ENCODE measurements at places on chromosomes 7 and 10.

DNA sequence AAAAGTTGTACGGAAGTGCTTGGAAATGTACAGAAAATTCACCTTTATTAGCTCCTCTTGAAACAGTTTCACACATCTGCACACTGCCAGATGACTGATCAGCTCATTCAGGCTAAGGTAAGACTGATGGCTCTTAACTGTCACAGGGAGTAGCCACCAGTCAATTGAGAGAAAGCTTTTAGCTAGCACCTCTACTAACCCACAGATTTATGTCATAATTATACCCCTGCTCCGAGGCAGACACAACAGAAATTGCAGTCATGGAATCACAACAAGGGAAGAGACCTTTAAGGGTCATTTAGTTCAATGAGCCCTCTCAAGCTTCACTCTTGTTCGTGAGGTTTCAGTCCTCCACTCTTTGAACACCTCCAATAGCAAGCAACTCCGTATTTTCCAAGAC is 235.4 kb downstream of the TRIL start:
- DNase-seq: peak; percentile 13

- no peak for DNase-seq
These were observed 1250.3 kb downstream of the REEP3 start for GRCh38 chr10:64771253-64772050.

GRCh38 chr10:551373-552252 is 137.9 kb downstream of the DIP2C start:
- DNase-seq: no peak

DNA sequence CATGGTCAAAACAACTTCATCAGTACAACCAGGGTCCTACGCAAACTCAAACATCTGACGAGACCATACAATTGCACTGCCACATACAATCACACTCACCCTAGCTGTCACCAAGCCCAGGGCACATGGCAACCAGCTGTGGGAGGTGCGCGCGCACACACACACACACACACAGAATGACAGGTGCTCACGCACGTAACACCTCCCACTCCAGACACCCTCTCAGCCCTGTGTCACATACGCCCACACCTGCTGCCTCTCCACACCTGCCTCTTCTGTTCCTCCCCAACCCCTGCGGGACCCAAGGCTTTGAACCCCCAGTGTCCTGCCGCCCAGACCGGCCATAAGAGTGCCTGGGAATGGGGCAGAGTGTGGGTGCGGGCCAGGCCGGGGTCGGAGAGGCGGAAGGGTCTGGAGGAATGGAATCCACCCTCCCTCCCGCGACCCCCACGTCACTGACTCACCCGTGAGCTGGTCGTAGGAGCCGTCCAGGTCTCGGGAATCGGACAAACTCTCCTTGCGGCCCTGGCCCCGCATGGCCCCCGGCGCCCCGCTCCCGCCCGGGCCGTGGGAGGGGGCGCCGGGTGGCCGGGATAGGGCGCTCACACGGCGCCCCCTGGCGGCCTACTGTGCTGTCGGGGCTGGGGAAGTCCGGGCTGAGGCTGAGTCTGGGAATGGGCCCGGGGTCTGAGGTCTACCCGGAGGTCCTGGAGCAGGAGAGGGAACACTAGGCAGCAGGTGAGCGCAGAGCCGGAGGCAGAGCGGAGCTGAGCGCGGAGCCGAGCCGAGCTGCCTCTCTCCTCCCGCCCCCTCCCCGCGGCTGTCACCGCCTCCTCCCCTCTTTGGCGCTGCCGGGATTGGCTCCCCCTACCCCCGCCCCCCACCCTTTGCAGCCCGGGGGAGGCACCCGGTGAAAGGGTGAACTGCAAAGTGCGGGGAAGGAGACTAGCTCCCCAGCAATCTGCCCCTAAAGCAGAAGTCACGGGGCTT is at the start of gene KCNIP2:
KCNIP2 (minus strand) TSS at position 769 of the 990 bp plus-strand sequence; CDS start at position 537, 232 bp downstream.
- DNase-seq: no peak

- peak; percentile 56 for DNase-seq
These were observed 29.6 kb downstream of the CASP7 start for GRCh38 chr10:113709221-113709838.

DNA sequence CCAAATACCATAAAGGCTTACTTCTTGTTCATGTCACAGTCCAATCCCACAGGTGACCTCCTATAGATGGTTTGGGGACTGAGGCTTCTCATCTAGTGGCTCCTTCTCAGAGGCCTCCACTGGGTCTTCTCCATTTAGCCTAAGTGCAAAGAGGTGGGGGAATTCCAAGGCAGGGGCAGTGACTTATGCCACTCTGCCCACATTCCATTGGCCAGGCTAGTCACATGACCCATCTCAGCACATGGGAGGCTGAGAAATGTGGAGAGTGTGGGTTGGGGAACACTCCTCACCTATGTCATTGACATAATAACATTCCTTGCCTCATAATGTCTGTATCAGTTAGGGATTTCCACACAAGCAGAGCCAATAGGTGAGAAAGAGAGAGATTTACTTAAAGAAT is 104.3 kb upstream of the PLXNA4 start:
- DNase-seq: no peak

DNA sequence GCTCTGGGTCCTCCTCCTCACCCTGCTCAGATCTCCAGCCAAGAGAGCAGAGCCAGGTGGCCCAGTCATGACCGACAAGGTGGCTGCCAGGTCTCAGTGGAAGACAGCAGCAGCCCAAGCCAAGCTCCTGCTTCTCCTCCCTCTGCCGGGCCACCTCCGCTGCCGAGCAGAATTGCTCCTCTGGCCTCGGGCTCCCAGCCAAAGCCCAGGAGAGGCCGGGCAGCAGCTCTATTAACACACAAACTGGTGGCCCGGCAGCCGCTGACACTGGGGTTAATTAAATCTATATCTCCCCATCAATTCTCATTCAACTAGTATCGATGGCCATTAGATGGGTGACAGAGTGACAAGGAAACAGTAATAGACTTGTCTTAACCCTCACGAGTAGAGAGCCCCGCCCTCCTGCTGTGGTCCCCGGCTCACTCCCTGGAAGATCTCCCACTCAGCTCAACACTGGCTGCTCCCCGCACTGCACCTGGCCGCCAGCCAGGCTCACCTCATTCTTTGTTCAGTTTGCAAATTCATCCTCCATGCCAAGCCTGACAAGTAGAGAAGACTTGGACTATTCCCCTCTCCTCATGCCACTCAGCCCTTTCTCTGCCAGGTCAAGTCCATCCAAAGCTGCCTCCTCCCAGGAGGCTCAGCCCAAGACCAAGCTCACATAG is 74.1 kb upstream of the UNC5B start:
- peak; percentile 7 for DNase-seq

DNA sequence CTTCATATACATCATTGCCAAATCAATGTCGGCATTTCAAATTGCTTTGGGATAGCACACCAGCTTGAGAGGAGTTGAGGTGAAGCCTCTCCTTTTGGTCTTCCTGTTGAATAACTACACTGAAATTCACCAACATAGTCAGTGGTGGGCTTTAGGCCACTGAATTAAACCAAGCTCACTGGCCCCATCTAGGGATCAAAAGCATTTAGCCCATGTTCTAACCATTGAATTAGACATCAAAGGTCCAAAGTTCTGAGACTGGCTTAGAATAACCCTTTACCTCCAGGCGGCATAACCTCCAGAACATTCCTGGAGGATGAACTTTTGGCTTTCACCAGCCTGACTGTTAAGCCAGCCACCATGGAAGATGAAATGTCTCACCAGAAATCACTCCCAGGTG is 54.6 kb downstream of the BPGM start:
- no peak for DNase-seq

- no peak for DNase-seq
These were observed 55.8 kb upstream of the SEMA3C start for GRCh38 chr7:80974396-80975358.

DNA sequence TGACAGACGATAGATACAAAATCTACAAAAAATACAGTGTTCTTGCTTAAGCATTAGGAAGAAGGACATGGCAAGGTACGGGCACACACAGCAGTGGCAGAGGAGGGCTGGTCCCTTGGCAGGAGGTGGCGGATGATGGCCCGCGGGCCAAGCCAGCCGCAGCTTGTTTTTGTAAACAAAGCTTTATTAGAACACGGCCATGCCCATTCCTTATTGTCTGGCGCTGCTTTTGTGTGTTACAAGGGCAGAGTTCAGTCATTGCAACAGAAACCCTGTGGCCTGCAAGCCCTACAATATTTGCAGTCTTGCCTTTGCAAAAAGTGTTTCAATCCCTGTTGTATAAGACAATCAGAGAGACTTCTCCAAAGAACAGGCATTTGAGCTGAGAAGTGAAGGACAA is 30.7 kb downstream of the FGFR2 start:
- DNase-seq: no peak

- no peak for DNase-seq
These were observed 3.2 kb downstream of the BZW2 start for GRCh38 chr7:16649196-16649595.

- DNase-seq: no peak
These were observed 34.3 kb downstream of the INPP5A start for GRCh38 chr10:132571650-132572544.

GRCh38 chr7:121211253-121211652 is 117.5 kb upstream of the WNT16 start:
- no peak for DNase-seq

- no peak for DNase-seq
These were observed 144.4 kb downstream of the TES start for GRCh38 chr7:116354546-116355423.

DNA sequence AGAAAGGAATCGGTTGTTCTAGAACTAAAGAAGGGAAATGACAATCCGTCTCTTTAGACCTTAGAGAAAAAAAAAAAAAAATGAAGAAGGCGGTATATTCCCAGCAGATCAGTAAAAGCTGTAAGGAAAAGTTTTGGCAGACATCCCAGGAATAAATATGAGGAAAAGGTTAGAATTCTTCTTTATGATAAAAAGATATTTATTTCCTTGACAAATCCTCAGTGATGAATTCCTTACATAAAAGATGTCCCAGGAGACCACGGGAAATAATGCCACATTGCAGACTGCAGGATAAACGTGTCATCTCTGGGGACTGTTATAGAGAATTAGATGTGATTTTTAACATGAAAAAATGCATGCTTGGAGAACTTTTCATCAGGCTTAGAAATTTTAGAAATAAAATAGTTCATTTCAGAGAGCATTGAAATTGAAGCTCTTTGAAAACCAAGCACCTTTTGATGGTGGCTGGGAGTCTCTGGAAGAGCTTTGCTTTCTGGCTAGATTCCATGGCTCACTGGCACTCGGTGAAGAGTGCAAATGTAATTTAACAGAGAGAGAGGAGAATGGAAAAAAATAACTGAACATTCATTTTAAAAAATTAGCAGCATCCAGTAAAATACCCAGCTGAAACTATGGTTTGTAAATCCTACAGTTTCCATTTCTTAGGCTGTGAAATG is 98.2 kb downstream of the PRPF18 start:
- no peak for DNase-seq

- no peak for DNase-seq
These were observed 5.9 kb downstream of the TNKS2 start for GRCh38 chr10:91804126-91804510.

- no peak for DNase-seq
These were observed 88.9 kb upstream of the LRRC4 start for GRCh38 chr7:128120116-128120515.

DNA sequence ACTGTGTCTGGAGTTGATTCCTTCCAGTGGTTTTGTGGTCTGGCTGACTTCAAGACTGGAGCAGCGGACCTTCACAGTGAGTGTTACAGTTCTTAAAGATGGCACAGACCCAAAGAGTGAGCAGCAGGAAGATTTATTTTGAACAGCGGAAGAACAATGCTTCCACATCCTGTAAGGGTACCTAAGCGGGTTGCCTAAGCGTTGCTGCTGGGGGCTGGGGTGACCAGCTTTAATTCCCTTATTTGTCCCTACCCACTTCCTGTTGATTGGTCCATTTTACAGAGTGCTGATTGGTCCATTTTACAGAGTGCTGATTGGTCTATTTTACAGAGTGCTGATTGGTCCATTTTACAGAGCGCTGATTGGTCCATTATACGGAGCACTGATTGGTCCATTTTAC is 13.2 kb downstream of the AKR1B15 start:
- DNase-seq: no peak

Data from NCI-H2081 treated with DMSO at 0.1 percent for 48 hours (cell line).